ENCODE measurements at places on chromosomes 2 and 18.
A peak's percentile ranks its signal among the peaks of the same experiment; 100 is the strongest.

DNA sequence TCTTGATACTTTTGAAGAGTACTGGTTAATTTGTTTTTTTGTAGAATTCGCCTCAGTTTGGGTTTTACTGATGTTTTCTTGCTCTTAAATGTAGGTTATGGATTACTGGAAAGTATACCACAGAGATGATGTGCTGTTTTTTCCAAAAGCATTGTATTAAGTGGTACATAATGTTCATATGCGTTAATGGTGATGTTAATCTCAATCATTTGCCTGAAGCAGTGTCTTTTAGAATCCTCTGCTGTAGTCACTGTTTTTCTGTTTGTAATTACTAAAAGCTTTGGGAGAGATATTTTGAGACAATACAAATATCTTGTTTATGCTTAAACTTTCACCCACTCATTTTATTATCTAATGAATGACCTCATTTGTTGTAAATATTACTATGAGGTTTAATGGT is 163.4 kb upstream of the LRP1B start:
- no peak for DNase-seq

GRCh38 chr18:49949951-49950395 is 136.6 kb upstream of the ACAA2 start:
- DNase-seq = no peak

GRCh38 chr2:239903803-239904202 is 121.3 kb downstream of the NDUFA10 start:
- DNase-seq = no peak

DNA sequence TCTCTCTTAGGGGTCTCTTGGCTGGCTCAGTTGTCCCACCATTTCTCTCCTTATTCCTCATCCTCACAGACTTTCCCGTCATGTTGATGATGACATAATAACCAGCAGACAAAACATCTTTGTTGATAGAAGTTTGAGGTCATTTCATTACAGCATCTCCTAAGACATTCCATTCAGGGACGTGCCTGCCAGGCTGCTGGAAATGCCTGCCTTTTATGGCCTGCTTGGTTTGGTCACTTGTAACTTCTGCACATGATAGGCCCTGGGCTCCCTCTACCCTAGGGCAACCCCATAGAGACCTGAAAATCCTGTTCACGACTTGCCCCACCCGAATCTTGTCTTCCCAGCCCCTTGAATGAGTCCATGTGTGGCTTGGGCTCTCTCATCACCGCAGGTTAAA is 81.7 kb downstream of the SDC1 start:
- no peak for DNase-seq

DNA sequence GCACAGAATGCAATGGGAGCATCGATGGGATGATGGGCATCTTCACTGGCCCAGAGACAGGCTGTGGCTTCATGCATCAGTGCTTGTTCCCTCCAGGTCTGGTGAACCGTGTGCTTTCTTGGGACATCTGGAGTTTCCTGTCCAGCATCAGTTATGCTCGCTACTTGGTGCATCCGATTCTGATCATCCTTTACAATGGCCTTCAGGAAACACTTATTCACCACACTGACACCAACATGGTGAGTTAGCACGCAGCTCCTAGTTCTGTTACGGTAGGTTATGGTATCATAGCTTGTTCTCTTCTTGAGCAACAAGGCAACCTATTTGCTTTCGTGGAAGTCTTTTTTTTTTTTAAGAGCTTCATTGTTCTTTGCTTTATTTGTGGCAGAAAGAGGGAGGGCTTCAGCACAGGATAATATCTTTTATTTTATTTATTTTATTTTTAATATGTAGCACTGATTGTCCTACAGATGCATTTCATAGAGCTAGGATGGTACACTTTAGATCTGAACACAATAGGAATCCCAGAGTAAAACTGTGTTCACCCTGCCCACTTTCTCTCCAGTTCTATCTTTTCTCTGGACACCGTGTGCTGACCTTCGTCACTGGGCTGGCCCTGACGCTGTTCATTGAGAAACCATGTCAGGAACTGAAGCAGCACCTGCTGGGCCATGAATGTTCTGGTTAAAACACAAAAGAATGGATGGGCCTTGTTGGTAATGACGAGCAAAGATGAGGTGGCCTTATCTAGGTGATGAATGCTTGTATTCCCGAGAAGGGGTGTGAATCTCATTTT is 71.2 kb upstream of the SEC11C start:
- no peak for DNase-seq

DNA sequence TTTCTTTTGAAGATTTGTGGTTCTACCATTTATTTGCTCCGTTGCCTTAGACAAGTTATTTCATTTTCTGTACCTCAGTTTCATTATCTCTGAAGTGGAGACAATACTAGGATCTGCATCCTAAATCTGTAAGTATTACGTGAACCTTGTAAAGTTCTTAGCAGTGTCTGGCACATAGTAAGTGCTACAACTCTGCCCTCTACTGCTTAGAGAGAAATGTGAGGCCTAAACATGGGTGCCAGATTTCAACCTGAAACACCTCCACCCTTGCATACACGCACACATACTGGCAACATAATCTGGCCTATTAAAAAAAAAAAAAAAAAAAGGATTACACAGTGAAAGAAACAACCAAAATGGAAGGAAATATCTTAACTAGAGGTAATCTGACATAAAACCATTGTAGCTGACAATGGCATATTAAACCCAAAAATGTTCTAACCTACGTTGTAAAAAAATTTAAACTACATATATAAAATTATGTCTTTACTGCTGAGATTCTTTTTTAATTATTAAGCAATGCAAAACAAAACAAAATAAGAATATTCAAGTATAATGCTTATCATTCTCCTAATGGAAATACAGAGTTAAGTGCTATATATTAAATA is 132.6 kb downstream of the MAP2 start:
- DNase-seq = peak; percentile 24

- DNase-seq = peak; percentile 80
Measured at GRCh38 chr2:96801005-96801785, 14.9 kb upstream of the CNNM3 start.

GRCh38 chr2:52336951-52337350 is 1305.0 kb upstream of the NRXN1 start:
- no peak for DNase-seq

DNA sequence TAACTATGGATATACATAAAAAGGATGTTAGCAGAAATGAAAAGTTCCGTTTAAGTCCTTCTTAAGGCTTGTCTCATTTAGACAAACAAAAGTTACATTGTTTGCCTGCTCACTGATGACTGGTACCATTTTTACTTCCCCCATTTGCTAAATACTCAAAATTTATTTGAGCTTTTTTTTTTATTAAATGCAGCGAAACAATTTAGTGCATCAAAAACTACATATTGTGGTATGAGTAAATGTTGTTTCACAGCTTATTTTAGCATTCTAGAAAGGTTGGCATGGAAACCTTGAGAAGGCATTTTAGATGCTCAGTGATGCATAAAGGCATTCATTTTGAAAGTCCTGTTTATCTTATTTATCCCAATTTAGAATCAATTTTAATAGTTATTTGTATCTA is 100.0 kb downstream of the MAP2 start:
- DNase-seq = no peak

- DNase-seq = no peak
Measured at GRCh38 chr2:31197166-31197565, 20.1 kb downstream of the CAPN14 start.

DNA sequence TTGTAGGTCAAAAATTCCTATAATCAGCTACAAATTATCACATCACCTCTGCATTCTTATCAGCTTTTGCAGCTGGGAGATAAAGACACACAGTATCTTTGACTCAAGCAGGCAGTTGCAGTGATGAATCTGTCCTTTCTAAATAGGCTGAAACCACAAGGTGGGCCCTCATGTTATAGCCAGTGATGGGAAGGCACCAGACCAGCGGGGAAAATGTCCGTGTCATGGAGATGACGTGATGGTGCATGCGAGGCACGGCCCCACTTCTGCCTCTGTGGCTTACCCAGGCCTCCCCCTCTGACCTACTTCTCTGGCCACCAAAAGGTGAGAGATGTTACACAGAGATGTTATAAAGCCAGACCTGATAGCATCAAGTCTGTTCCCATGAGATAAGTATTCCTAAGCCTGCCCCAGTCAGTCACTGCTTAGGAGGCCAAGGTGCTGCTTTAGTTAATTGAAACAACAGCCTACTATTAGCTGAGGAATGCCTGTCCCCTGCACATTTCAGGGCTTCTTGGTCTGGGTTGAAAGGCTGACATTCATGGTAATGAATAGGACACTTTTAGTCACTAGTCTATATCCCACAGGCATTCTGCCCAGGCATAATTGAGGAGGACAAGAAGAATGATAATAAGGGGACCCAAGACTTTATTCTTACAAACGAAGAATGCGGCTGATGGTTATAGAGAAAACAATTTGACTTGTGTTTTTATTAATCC is 327.9 kb downstream of the LPIN1 start:
- peak; percentile 33 for DNase-seq

DNA sequence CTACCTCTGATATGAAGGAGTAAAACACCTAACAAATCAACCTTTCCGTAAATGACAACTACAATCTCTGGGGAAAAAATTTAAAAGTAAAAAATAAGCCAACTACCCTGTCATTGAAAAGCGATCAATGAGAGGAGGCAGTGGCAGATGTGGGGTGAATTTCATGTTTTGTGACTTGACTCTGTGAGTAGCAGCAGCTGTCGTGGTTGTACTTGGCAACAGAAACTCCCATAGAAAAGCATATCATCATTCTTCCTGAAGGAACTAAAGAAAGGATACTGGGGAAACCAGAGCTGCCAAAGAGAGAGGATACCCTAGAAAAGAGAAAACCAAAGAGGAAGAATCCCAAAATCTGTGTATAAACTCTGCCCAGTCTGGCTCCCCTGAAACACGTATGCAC is 236.4 kb downstream of the TNS1 start:
- DNase-seq = no peak

DNA sequence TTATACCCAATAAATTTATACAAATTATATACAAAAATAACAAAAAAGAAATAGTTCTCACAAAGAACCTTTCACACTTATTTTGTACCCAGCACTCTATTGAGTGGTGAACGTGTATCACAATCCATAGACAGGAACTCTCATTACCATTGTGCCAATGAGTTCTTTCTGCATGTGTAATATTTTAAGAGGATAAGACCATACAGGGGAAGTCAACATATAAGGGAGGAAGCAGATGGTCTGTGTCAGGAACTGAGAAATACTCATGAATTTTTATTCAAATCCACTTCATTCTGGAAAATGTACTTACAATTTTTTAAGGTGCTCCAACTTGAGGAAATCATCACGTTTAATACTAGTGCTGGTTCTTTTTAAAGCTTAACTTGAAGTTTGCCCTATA is 27.1 kb upstream of the ELOA2 start:
- no peak for DNase-seq

- no peak for DNase-seq
Measured at GRCh38 chr18:25279961-25280360, 72.0 kb downstream of the ZNF521 start.

- no peak for DNase-seq
Measured at GRCh38 chr2:153294199-153294786, 184.3 kb downstream of the RPRM start.

DNA sequence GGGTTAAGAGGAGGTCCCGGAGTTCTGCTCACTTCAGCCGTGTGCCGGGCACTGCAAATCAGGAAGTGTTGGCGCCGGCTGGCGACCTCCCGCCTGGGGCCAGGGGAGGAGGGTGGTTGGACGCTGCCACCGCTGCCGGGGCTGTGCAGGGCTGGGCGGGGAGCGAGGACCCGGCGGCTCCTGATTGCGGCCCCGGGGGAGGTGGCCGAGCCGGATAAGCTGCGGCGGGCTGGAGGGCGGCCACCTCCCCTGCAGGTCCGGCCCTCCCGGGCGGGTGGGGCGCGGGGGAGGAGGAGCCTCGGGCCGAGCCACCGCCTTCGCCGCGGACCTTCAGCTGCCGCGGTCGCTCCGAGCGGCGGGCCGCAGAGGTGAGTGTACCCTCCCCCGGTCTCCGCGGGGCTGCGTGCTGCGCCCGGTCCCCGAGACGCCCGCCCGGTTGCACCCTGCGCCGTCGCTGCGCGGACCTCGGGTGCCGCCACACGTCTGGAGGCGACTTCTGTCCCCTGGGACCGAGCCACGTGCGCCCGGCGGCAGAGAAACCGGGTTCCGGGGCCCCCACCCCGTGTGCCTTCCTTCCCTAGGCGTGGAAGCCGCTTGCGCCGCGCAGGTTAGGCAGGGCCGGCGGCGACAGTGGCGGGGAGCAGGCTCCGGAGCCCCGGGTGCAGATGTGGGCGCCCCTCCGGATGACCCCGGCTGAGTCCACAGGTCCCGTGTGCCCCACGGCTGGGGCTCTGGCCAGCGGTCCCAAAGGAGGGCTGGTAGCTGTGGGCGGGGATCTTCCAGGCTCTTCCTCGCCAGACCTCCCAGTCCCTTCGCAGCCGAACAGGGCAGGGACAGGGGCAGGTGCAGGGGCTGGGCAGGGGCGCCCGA is at the start of gene STEAP3:
STEAP3 (plus strand) TSS at position 314 of the 870 bp plus-strand sequence. CDS start 7,179 bp downstream, outside the sequence.
- peak; percentile 90 for DNase-seq

- no peak for DNase-seq
Measured at GRCh38 chr2:64426183-64426952, 27.6 kb upstream of the LGALSL start.

DNA sequence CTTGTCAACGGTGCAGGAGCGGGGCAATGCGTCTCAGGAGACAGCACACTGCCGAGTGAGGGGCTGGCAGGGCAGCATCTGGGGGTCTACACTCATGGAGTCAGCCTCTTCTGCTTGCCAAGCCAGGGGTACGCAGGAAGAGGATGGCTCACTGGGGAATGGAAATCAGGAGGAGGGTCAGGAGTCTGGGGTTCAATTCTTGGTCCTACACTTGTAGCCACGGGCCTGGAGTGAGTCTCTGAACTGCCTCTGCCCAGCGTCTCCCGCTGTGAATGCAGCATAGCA is 70.0 kb downstream of the CAPN13 start:
- DNase-seq = peak; percentile 3

DNA sequence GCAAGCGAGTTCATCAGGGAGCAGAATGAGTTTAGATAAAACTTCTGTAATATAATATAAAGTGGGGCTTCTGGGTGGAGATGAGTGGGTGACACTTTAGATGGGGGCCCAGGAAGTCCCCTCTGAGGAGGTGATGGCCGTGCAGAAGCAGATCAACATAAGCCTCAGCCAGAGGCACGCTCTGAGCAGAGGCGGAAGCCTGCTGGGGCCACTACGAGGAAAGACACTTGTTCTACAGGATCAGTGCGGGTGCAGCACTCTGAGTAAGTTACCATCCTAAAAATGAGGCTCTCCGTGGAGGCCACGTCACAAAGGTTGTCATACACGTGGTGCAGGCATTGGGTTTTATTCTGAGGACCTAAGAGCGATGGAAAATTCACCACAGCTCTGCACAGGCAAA is 22.3 kb downstream of the TMEM18 start:
- DNase-seq = no peak

DNA sequence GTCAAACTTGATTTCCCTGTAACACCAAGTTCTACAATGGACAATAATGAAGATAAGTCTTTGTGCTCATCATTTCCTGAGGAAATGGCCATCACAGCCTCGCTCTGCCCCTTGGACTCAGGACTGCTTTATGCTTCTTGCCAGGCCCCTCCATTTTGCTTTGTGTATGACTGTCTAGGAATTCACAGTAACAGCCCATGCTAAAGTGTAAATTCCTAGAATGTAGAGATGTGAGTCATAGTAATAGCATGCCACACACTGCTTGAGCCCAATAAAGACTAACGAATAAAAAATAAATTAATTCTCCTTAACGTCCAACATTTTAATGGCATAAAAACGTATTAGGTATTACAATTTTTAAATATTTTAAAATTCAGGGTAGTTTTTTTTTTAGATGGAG is 226.5 kb downstream of the PID1 start:
- no peak for DNase-seq

- no peak for DNase-seq
Measured at GRCh38 chr2:23286758-23287704, 97.9 kb upstream of the KLHL29 start.

Data from WERI-Rb-1 (cell line).